ENCODE measurements at places on chromosomes 4 and X.

GRCh38 chrX:151679798-151680402 lies 15.4 kb upstream of the PRRG3 start:
- no peak overlapping the region for H3K27ac ChIP-seq
- DNase-seq: no peak
- no peaks in the 10 kb centered on the region for H3K36me3 ChIP-seq

GRCh38 chrX:74015379-74016019 lies 288.5 kb upstream of the ZCCHC13 start:
- peak; percentile 21 for DNase-seq
- H3K4me1 ChIP-seq: peaks cover 13% of the 10 kb centered on the region
- no peaks in the 10 kb centered on the region for H3K27me3 ChIP-seq
- no peak overlapping the region for H3K27ac ChIP-seq

GRCh38 chrX:123695242-123695641 lies 37.6 kb downstream of the THOC2 start:
- peaks cover 13% of the 10 kb centered on the region for H3K36me3 ChIP-seq
- H3K4me3 ChIP-seq: no peak overlapping the region
- DNase-seq: no peak
- no peaks in the 10 kb centered on the region for H3K4me1 ChIP-seq
- H3K27ac ChIP-seq: no peak overlapping the region
- H3K27me3 ChIP-seq: no peaks in the 10 kb centered on the region

DNA sequence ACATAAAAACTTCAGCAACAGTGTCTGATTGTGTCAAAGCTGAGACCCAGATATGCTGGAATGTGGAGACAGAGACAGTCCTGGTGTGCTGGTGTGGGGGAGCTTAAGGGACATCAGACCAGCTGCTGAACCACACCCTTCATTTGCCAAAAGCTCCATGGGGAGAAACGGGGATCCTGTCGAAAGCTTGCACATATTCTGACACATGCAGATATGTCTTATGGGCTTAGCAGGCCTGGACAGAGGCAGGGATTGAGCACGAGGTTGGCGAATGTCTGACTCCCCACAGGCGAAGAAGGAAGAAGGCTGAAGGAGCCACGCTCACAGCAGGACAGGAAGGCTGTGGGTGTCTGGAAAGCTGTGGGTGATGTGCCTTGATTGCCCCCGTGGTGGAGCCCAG lies 72.1 kb upstream of the ACSL1 start:
- H3K27ac ChIP-seq: no peak overlapping the region
- H3K36me3 ChIP-seq: no peaks in the 10 kb centered on the region
- H3K27me3 ChIP-seq: peaks cover 11% of the 10 kb centered on the region
- DNase-seq: no peak
- no peaks in the 10 kb centered on the region for H3K4me1 ChIP-seq

GRCh38 chrX:42102586-42103282 lies 179.4 kb upstream of the CASK start:
- H3K4me3 ChIP-seq: no peak overlapping the region
- DNase-seq: no peak
- no peak overlapping the region for H3K27ac ChIP-seq

GRCh38 chr4:6734165-6734786 lies 18.3 kb downstream of the BLOC1S4 start:
- H3K4me3 ChIP-seq: no peak overlapping the region
- H3K27me3 ChIP-seq: peaks cover 3% of the 10 kb centered on the region
- DNase-seq: no peak
- no peaks in the 10 kb centered on the region for H3K36me3 ChIP-seq
- no peak overlapping the region for H3K27ac ChIP-seq
- H3K4me1 ChIP-seq: no peaks in the 10 kb centered on the region

DNA sequence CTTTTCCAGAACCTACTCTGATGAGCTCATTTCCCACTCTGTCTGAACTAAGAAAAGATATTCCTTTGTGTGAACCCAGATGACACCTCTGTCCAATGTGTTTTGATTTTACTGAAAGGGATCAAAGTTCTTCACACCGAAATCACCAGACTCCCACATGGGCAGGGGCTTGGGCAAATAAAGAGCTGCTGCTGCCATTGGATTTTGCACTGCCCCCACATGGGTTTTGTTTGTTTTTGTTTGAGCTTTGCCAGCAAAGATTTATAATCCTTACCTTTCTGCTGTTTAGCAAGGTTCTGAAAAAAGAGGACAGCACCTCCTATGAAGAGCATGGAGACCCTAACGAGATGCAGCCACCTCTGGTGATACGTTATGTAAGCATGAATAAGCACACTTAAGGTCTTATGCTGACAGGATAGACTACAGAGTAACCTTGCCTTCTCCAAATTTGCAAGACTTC lies 44.3 kb downstream of the HSD17B13 start:
- H3K4me3 ChIP-seq: no peak overlapping the region
- H3K27me3 ChIP-seq: peaks cover 3% of the 10 kb centered on the region
- H3K27ac ChIP-seq: no peak overlapping the region
- H3K4me1 ChIP-seq: no peaks in the 10 kb centered on the region

GRCh38 chr4:74543231-74543781 lies 98.4 kb downstream of the AREG start:
- peaks cover 6% of the 10 kb centered on the region for H3K4me1 ChIP-seq
- no peaks in the 10 kb centered on the region for H3K36me3 ChIP-seq
- peak overlapping the region; percentile 32 for H3K4me3 ChIP-seq
- peaks cover 2% of the 10 kb centered on the region for H3K27me3 ChIP-seq
- no peak overlapping the region for H3K27ac ChIP-seq

DNA sequence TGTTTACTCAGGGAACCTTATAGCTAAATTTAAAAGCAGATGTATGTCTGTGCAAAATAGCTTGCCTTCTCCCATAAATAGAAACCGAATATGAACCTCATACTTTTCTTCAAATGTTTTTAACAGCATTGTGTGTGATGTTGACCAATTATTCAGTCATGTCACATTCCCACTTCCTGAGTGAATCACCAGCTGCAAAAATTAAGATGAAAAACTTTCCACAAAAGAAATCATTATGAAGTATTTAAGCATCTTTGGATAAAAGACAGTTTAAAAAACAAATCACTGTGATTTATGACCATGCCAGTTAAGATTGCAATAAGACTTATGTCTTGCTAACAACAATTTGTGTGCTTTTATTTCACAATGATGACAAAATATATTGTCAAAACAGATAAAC lies 220.1 kb downstream of the PDGFC start:
- H3K4me3 ChIP-seq: no peak overlapping the region
- no peaks in the 10 kb centered on the region for H3K27me3 ChIP-seq
- no peaks in the 10 kb centered on the region for H3K36me3 ChIP-seq
- H3K27ac ChIP-seq: no peak overlapping the region
- no peaks in the 10 kb centered on the region for H3K4me1 ChIP-seq

- no peak overlapping the region for H3K27ac ChIP-seq
- no peak overlapping the region for H3K4me3 ChIP-seq
- H3K27me3 ChIP-seq: no peaks in the 10 kb centered on the region
These were observed 119.0 kb downstream of the REELD1 start for GRCh38 chr4:146333187-146333894.

DNA sequence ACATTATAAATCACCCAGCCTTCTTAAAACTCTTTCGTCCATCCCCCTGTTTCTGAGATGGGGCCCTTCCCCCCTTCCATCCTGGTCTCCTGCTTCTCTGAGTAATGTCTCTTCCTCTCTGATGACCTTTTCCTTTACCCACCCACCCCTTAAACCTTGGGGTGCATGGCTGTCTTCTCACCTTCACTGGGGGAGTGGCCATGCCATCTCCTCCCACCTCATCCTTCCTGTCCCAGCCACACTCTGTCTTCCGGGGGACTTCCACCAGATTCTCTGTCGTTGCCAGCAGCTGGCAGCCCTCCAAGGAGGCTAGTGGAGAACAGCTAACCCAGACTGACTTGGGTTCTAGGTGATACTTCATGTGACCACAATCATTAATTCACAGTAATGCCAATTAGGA lies 83.2 kb upstream of the SCML1 start:
- peak overlapping the region; percentile 64 for H3K27ac ChIP-seq
- peak overlapping the region; percentile 22 for H3K4me3 ChIP-seq
- peaks cover 6% of the 10 kb centered on the region for H3K27me3 ChIP-seq
- peak; percentile 30 for DNase-seq
- peaks cover 12% of the 10 kb centered on the region for H3K4me1 ChIP-seq

- no peak overlapping the region for H3K4me3 ChIP-seq
- H3K27me3 ChIP-seq: no peaks in the 10 kb centered on the region
- no peak overlapping the region for H3K27ac ChIP-seq
- H3K4me1 ChIP-seq: no peaks in the 10 kb centered on the region
These were observed 76.0 kb upstream of the DDX60 start for GRCh38 chr4:168394556-168394955.

DNA sequence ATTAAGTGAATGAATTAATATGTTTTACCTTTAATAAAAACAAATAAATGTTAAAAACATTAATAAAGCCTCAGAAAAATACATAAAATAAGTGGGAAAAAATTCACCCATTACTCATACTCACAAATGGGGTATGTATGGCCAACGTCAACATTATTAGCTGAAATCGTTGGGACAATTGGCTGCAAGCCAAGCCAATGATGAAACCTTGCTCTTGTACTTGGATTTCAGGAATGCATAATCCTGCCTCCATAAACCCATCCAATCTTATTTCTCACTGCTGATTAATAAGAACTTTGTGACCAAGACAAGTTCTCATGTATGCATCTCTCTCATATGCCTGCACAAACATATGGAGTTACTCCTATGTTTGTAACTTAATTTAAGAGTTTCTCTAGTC lies 35.3 kb upstream of the ADAMTS3 start:
- no peaks in the 10 kb centered on the region for H3K27me3 ChIP-seq
- DNase-seq: no peak
- no peak overlapping the region for H3K4me3 ChIP-seq
- H3K27ac ChIP-seq: no peak overlapping the region
- no peaks in the 10 kb centered on the region for H3K4me1 ChIP-seq

- no peak within 1 kb of the TSS for H3K27ac ChIP-seq
- H3K4me1 ChIP-seq: no peaks in the 10 kb centered on the region
- no peaks in the 10 kb centered on the region for H3K27me3 ChIP-seq
- no peaks in the 10 kb centered on the region for H3K36me3 ChIP-seq
These were observed at the start of gene MAGEC2 for GRCh38 chrX:142204522-142205433. Gene MAGEC2 (minus strand): TSS chrX:142205290. CDS start chrX:142203987, 1,303 bp downstream.

GRCh38 chr4:62771983-62772557 lies 1571.9 kb downstream of the ADGRL3 start:
- no peaks in the 10 kb centered on the region for H3K27me3 ChIP-seq
- H3K27ac ChIP-seq: no peak overlapping the region
- H3K4me3 ChIP-seq: no peak overlapping the region

- DNase-seq: no peak
- H3K27me3 ChIP-seq: no peaks in the 10 kb centered on the region
- H3K4me1 ChIP-seq: no peaks in the 10 kb centered on the region
- H3K4me3 ChIP-seq: no peak overlapping the region
These were observed 474.0 kb upstream of the NDST3 start for GRCh38 chr4:117560329-117560728.

DNA sequence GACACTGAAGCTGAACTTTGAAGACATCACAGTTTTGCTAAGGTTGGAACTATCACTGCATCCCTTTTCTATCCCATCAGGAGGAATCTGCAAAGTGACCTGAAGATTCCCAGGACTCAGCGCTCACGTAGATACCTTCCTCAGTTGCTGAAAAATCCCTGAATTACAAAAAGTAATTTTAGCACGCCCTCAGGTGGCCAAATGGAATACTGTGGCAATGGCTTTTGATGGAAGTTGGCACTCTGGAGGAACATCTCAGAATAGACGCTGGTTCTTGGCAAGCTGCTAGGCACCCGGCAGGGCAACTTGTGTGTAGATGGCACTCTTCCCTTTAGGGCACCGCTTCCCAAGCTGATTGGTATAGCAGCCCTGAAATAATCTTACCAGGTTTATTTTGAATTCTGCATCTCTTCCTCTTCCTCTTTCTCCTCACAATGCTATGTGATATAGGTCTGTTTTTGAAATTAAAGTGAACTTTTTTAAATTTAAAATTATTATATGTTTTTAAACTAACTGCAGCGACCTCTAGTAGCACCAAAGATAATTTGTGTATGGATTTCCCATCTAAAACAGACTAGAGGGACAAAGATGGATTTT lies 16.3 kb upstream of the ESX1 start:
- H3K27ac ChIP-seq: no peak overlapping the region
- DNase-seq: peak; percentile 8
- no peaks in the 10 kb centered on the region for H3K36me3 ChIP-seq
- H3K4me1 ChIP-seq: peaks cover 2% of the 10 kb centered on the region
- H3K4me3 ChIP-seq: peak overlapping the region; percentile 42

- no peaks in the 10 kb centered on the region for H3K27me3 ChIP-seq
- H3K4me3 ChIP-seq: no peak overlapping the region
- no peaks in the 10 kb centered on the region for H3K36me3 ChIP-seq
- H3K4me1 ChIP-seq: no peaks in the 10 kb centered on the region
- no peak for DNase-seq
- H3K27ac ChIP-seq: no peak overlapping the region
These were observed 82.5 kb downstream of the GASK1B start for GRCh38 chr4:158090323-158090722.

- H3K36me3 ChIP-seq: peaks cover 21% of the 10 kb centered on the region
- peaks cover 29% of the 10 kb centered on the region for H3K4me1 ChIP-seq
- H3K27me3 ChIP-seq: peaks cover 2% of the 10 kb centered on the region
- H3K27ac ChIP-seq: peak overlapping the region; percentile 26
- H3K4me3 ChIP-seq: peak overlapping the region; percentile 62
These were observed 31.5 kb upstream of the PTTG2 start for GRCh38 chr4:37928426-37929416.

DNA sequence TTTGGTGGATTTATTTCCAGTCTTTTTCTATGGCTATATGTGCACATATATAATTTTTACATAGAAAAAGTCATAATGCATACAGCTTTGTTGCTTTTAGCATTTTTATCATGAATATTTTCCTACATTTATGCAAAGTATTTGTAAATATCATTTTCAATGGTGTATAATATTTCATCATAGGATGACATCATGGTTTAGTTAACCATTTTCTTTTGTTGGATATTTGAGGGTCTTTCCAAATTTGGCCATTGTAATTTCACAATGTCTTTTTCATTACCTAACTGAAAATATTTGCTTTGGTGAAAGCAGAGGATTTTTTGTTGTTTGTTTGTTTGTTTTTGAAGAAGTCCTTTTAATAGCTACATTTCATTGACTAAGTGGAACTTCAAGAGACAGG lies 31.0 kb downstream of the PAK3 start:
- H3K27ac ChIP-seq: no peak overlapping the region
- peaks cover 11% of the 10 kb centered on the region for H3K4me1 ChIP-seq
- H3K36me3 ChIP-seq: no peaks in the 10 kb centered on the region
- no peaks in the 10 kb centered on the region for H3K27me3 ChIP-seq
- no peak overlapping the region for H3K4me3 ChIP-seq

DNA sequence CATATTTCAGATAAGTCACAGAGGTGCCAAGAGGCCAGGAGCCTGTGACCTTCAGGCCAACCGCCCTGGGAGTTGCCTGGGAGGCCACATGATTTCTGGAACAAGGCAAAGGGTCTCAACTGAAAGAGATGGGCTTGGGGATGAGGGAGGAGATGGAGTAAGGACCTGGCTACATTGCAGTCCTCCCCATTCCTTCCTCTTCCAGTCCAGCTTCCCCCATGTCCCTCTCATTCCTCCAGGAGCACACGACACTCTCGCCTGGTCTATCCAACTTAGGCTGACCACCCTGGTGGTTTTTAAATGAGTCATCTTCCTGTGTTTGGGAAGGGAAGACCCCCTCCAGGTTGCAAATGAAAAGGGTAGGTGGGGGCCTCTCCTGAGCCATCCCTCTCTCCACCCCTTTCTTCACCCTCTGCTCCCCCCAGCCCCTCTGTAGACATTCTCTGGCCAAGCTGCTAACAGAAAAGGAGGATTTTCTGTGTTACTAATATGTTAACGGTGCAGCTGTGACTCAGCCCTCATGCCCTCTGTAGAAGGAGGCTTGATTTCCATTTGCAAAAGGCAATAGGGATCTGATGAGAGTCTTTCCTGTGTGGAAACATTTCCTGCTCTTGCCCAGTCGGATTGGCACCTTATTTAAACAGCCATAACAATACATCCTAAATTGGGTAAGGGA lies 79.2 kb downstream of the RTL5 start:
- peaks cover 2% of the 10 kb centered on the region for H3K4me1 ChIP-seq
- H3K27ac ChIP-seq: no peak overlapping the region
- H3K36me3 ChIP-seq: no peaks in the 10 kb centered on the region

All from T-helper 2 cell treated with Interferon-gamma antibody and Interleukin-4, amounts not matched to agents 5 μg/mL and 100 μg/mL, for 36 hours (primary cell).